ENCODE measurements at places on chromosomes 16 and 17.

- DNase-seq: no peak
Measured at GRCh38 chr16:69793526-69793925, 31.4 kb downstream of the WWP2 start.

DNA sequence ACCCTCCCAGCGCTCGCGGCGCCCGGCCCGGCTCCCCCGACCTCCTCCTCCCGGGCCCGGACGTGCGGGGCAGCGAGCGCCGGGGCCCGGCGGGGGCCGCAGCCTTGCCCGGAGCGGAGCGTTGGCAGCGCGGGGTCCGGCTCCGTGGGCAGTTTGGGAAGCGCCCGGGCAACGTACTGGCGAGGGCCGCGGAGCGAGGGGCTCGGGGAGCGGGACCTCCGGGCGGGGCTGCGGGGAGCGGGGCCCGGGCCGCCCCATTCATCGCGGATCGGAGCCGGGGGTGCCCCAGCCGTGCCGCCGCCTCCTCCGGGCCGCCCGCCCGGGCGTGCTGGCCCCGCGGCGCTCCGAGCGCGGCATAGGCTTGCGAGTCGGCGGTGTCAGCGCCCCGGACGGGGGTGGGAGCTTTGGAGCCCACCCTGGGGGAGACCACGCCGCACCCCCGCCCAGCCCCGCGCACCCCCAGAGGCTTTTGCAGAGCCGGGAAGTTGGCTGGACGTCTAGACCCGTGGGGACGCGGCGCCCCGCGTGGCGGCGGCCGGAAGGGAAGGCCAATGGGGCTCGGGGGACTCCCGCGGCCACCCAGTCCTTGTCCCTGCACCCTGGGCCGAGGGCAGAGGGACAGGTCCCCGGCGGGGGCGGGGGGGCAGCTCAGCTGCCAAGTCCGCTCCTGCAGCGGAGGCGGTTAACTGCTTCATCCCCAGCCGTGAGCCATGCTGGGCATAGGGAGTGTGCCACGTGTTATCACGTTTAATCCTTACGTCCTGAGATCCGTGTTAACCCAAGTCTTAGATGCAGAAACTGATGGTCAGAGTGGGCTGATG lies 852 bp downstream of the ZNF469 start:
- no peak for DNase-seq

GRCh38 chr16:82660075-82660645 lies 33.4 kb downstream of the CDH13 start:
- peak; percentile 82 for DNase-seq

- peak; percentile 76 for DNase-seq
Measured at GRCh38 chr17:17356149-17356930, 53.2 kb downstream of the NT5M start.

- DNase-seq: no peak
Measured at GRCh38 chr17:14359163-14360020, 58.5 kb downstream of the HS3ST3B1 start.

DNA sequence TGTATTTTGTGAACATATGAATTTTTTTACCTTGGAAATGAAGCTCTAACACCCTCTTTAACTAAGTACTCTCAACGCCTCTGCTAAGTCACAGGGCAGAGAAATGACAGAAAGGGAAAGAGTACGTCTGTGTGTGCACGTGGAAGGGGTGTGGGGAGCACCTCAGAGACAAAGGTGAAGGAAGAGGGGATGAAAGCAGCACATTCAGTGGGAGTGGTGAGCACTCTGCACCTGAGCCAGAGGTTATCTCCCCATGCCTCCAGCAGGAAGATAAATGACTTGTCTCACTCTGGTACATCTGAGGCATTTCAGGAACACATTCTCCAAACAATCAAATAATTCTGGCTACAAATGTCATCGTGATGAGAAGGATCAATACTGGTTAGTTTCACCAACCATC lies 15.0 kb downstream of the GNA13 start:
- DNase-seq: no peak

DNA sequence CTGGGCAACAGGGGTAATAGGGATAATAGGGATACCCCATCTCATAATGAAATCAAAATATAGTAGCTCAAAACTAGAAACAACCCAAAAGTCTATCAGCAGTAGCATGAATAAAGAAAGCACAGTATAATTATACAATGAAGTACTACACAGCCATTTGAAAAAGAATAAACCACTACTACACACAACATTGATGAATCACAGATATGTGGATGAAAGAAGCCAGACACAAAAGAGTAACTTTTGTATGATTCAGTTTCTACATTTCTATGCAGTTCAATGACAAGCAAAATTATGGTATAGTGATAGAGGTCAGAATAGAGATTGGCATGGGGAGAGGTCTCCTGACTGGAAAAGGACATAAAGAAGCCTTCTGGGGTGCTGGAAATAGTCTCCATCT lies 2.8 kb upstream of the HOXB13 start:
- no peak for DNase-seq

DNA sequence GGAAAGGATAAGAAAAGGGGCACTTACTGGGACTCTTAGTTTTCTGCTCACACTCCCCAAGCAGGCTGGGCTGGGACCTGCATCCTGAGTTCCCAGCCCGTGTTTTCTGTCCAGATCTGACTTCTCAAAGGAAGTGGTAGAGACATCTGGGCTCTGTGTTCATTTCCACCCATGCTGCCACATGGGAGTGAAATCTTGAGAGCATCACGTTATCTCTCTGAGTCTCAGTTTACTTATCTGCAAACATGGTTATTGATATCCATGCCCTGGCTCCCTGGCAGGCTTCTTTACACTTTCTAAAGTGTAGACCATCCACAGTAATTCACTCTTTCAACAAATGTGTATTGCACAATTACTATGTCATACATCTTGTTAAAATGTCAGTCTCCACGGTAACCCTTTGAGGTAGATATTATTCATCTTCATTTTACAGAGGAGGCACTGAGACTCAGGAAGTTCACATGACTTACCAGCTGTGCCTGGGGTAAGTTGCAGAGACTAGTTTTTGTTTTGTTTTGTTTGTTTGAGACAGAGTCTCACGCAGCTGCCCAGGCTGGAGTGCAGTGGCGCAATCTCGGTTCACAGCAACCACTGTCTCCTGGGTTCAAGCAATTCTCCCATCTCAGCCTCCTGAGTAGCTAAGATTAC lies 3.4 kb downstream of the ZNF688 start:
- no peak for DNase-seq

DNA sequence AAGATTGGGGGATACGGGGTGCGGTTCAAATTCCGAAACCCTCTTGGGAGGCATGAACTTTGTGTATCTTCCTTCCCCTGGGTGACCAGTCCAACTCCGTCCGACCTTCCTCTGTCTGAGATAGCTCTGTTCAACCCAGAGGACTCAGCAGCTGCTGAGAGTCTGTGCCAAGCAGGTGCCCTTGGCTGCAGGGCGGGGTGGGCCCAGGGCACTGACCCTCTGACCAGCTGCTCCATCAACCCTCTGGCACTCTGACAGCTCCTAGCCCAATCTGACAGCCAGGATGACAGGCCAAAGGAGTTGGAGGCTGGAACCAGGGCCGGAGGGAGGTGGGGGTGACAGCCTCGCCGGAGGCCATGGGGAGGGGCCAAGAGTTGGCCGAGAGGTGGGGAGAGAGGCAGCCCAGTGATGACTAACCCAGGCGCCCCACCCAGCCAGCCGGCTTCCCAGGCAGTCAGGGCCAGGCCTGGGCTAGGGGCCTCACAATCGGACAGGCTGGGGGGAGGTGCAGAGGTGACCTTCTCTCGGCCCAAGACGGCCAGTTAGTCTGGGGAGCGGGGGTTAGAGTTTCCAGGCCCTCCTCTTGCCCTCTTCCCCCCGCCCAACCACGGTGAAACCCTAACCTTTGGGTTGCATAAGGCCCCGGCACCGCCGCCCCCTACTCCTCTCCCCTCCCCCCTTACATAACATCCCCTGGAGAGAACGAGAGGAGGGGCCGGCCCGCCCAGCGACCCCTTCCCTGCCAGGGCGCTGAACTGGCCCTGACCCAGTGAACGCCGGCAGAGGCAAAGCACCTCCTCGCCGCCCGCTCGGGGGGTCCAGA lies 5.0 kb upstream of the TLCD2 start:
- DNase-seq: peak; percentile 94

DNA sequence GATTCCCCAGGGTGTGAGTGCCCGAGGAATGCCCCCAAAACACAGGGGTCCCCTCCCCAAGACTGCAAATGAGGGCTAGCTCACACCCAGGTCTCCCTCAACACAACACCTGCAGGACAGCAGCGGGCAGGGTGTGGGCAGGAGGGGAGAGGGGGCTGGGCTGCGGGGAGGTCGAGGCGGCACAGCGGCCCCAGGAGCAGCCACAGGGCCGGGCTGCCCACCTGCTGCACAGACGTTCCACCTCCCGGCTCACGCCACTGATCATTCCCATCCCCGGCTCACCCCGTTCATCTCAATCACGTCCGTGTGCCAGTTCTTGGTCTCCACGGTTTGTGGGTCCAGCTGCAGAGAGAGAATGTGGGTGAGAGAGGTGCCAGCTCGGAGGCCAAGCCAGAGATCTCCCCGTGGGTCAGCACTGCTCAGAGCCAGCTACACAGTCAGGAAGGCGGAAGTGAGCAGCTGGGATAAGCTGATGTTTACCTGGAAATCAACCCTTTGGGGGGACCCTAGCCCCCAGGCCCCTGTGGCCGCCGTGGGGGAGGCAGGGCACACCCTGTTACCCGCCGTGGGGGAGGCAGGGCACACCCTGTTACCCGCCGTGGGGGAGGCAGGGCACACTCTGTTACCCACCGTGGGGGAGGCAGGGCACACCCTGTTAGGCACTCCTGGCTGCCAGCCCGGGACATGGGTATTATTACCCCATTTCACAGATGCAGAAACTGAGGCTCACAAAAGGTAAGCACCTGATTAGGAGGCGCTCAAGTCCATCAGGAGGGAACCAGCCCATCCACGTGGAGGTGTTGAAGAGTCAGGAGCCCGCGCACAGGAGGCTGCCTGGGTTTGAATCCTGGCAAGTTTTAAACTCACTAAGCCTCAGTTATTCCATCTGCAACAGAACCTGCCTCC lies 16.1 kb downstream of the TIMM22 start:
- peak; percentile 26 for DNase-seq

DNA sequence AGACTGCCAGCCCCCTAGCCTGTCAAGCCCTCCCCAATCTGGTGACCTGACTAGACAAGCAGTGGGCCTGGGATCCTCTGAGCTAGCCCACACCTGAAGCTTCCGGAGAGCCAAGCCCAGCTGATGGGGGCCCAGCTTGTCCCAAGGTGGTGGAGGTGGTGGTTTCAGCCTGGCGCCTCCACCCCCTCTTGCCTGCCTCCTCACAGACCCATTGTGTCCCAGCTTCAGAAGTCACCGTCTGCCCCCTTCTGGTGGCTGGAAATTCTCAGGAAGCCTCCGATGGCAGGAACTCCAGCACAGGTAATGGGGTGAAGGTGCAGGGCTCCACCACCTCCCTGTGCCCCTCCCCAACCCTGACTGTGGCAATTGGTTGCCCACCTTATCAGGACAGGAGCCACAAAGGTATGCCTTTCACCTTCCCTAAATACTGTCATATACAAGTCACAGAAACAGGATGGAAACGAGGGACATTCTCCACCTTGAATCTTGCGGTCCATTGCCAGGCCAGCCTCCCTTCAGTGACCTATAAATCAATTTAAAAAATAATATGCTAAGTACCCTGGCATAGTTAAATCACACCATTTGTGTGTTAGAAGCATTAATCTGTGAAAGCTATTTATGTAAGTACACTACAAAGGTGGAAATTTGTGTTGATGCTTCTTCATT lies 66.0 kb upstream of the ZNF423 start:
- peak; percentile 72 for DNase-seq

Data from left hindlimb (tissue), 1 donor.